Pancreas (tissue), 10 donors: ENCODE measurements at places on chromosomes 11 and 22. TPM values are rescaled to one million over a fixed set of nuclear protein-coding genes. Genes with fewer than 3 reads are reported as not detected.

DNA sequence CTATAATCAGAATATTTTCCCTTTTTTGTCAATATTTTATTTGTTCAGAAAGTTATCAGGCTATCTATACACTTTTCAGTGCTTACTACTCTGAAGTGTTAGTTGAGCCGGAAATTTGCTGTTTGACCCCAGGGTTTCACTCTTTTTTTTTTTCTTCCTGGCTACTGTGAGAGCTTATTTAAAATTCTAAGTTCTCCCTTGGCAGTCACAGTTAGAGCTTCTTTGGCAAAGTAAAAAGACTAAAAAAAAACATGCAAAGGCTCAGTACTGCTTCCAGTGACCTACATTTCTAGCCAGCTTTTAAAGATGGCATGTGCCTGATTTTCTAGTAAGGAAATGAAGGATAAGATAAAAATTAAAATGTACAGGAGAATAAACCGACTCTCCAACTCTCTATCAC lies 48.4 kb downstream of the ELP4 start:
- H3K27me3 ChIP-seq = no peaks in the 10 kb centered on the region
- DNase-seq = no peak

DNA sequence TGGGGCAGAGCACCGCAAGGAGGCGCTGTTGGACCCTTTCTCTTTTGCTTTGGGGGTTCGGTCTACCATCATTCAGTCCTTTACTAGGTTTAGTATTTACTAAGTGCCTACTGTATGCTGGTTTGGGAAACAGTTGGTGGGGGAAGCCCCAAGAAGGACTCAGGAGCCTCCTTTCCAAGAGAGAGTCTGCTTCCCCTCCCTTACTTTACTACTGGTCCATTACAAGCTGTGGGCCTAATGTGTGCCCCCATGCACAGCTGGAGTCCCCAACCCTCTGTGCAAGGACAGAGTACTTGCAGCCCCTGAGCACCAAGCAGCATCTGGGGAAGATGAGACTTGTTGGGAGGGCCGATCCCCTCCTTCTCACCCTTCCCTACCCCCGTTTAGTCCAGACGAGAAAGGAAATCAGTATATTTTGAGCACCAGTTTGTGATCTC lies 876 bp upstream of the UBE2L6 start:
- no peak for DNase-seq
- H3K27me3 ChIP-seq = no peaks in the 10 kb centered on the region
- no peaks in the 10 kb centered on the region for H3K4me1 ChIP-seq

DNA sequence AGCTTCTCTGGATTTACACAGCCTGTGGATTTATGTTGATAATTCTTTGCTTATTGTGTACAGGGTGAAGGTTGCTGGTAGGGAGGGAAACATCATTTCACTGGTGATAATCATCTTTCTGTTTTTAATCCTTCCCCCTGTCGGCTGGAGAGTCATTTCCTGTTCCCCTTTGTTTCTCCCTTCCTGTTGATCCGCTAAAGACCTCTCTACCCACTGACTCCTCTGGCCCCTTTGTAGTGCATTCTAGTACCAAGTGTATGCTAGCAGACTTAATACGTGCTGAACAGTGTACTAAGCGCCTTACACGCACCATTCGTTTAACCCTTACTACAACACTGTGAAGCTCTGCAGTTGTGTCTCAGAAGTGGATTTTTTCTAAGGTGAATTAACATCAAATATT lies 19.0 kb upstream of the OR9Q1 start:
- no peaks in the 10 kb centered on the region for H3K27me3 ChIP-seq
- no peak overlapping the region for H3K27ac ChIP-seq
- no peak overlapping the region for H3K4me3 ChIP-seq

- no peaks in the 10 kb centered on the region for H3K4me1 ChIP-seq
- no peak for DNase-seq
- H3K27me3 ChIP-seq = no peaks in the 10 kb centered on the region
- no peak overlapping the region for H3K27ac ChIP-seq
- H3K4me3 ChIP-seq = no peak overlapping the region
Observed at GRCh38 chr11:104759464-104759863, 138.8 kb downstream of the CASP12 start.

DNA sequence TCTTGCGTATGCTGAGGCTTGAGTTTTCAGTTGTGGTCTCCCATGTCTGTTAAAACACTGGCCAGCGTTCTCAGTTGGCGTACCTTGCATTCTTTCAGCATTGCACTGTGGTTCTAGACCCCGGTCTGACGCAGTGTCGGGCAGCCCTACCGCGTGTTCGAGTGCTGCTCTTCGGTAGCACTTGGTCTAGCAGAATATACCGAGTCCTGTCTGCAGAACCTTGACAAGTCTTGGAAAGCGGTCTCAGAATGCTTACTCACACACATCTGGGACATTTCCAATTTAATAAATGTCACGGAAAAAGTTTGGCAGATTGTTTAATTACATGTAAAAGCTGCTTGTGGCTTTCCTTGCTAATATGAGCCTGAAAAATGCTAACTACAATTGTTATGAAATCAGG lies 32.6 kb downstream of the PPFIA1 start:
- no peaks in the 10 kb centered on the region for H3K27me3 ChIP-seq
- DNase-seq = no peak
- H3K4me1 ChIP-seq = peaks cover 5% of the 10 kb centered on the region
- H3K36me3 ChIP-seq = no peaks in the 10 kb centered on the region
- H3K4me3 ChIP-seq = no peak overlapping the region

- no peaks in the 10 kb centered on the region for H3K27me3 ChIP-seq
- H3K36me3 ChIP-seq = no peaks in the 10 kb centered on the region
- no peak overlapping the region for H3K4me3 ChIP-seq
- H3K4me1 ChIP-seq = no peaks in the 10 kb centered on the region
Observed at GRCh38 chr11:40513281-40513680, 946.2 kb downstream of the LRRC4C start.

GRCh38 chr11:36703055-36703404 lies 105.0 kb upstream of the RAG2 start:
- no peak overlapping the region for H3K27ac ChIP-seq
- H3K27me3 ChIP-seq = no peaks in the 10 kb centered on the region
- H3K4me1 ChIP-seq = no peaks in the 10 kb centered on the region
- DNase-seq = no peak
- H3K4me3 ChIP-seq = no peak overlapping the region

DNA sequence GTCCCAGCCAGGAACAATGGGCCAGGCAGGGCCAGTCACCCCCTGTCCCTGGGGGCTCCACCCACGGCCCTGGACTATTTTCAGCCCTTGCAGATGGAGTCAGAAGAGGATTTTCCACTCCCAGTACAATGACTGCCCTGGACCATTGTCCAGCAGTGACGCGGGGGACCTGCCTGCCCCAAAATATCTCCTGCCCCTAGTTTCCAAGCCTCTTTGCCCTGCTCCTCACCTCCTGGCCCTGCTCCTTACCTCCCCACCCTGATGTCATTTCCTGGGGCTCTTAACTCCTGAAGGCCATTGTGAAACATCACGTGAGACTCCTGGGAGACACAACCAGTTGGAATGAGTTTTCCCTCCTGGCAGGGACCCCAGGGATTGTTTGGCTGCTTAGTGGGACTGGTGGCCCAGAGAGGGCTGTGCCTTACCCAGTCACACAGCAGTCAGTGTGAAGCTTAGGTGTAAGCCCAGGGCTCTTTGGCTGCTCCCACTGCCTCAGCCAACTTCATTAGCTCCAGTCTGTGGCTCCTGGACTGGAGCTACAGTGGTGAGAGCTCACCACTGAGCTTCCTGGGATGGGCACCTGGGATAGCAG lies 22.2 kb downstream of the P2RY2 start:
- H3K36me3 ChIP-seq = no peaks in the 10 kb centered on the region
- H3K27me3 ChIP-seq = no peaks in the 10 kb centered on the region
- no peak for DNase-seq
- H3K4me3 ChIP-seq = no peak overlapping the region
- no peaks in the 10 kb centered on the region for H3K4me1 ChIP-seq

The OR52N5 gene
- polyA plus RNA-seq = not detected

The ENDOD1 gene
- 5.8 TPM for polyA plus RNA-seq

The NFAM1 gene
- 0.45 TPM for polyA plus RNA-seq
